ENCODE measurements at places on chromosomes 12 and 14. TPM values are rescaled to one million over a fixed set of nuclear protein-coding genes. Genes with fewer than 3 reads are reported as not detected.

ZC2HC1C gene
- 1.3 TPM for total RNA-seq

AKAP5 gene
- 2.8 TPM for total RNA-seq

GRIP1 gene
- total RNA-seq: 22.5 TPM

SERPINA3 gene
- total RNA-seq: 3.5 TPM

- H3K36me3 ChIP-seq: no peaks in the 10 kb centered on the region
- DNase-seq: no peak
- H3K27ac ChIP-seq: no peak overlapping the region
- peaks cover 5% of the 10 kb centered on the region for H3K4me1 ChIP-seq
- H3K27me3 ChIP-seq: no peaks in the 10 kb centered on the region
- no peak overlapping the region for H3K4me3 ChIP-seq
Measured at GRCh38 chr14:74641601-74642391, 29.8 kb upstream of the LTBP2 start.

- H3K36me3 ChIP-seq: no peaks in the 10 kb centered on the region
- H3K27ac ChIP-seq: no peak overlapping the region
- DNase-seq: peak; percentile 72
- no peaks in the 10 kb centered on the region for H3K4me1 ChIP-seq
- no peak overlapping the region for H3K4me3 ChIP-seq
Measured at GRCh38 chr12:74111688-74112360, 425.8 kb upstream of the ATXN7L3B start.

- H3K4me1 ChIP-seq: no peaks in the 10 kb centered on the region
- no peak for DNase-seq
- H3K27me3 ChIP-seq: no peaks in the 10 kb centered on the region
- no peak overlapping the region for H3K27ac ChIP-seq
- H3K36me3 ChIP-seq: peaks cover 5% of the 10 kb centered on the region
- no peak overlapping the region for H3K4me3 ChIP-seq
Measured at GRCh38 chr12:103647267-103647666, 60.2 kb downstream of the STAB2 start.

DNA sequence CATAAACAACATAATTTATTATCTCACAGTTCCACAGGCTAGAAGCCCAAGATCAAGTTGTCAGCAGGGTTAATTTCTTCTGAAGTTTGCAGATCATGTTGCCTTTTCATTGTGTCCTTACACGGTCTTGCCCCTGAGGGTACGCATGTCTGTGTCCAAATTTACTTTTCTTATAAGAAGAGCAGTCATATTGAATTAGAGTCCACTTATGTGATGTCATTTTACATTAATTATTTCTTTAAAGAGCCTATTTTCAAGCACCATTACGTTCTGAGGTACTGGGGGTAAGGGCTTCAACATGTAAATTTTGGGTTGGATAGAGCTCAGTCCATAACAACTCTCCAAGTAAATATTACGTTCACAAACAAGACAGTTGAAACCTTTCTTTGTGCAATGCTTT is 236.6 kb upstream of the OR4E1 start:
- H3K27ac ChIP-seq: no peak overlapping the region
- peaks cover 4% of the 10 kb centered on the region for H3K27me3 ChIP-seq
- DNase-seq: no peak
- no peak overlapping the region for H3K4me3 ChIP-seq

- no peak for DNase-seq
Measured at GRCh38 chr14:52801014-52801712, 9.8 kb upstream of the GNPNAT1 start.

DNA sequence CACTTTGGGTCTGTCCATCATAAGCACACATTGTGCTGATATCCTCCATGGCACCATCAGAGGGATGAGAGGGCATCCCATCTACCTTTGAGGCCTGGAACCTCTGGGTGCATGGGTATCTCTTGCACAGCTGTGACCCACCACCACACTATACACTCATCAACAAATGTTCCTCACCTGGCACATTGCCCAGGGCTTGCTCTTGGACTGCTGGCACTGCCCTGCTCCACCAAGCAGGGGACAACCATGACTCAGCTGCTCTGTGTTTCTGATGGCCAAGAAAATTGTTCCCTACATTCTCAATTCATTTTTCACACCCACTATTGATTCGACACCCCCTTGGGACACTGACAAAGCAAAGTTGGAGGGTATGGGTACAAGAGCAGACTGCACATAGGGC is 155.5 kb downstream of the PTPRO start:
- no peak overlapping the region for H3K4me3 ChIP-seq
- H3K36me3 ChIP-seq: no peaks in the 10 kb centered on the region
- H3K27me3 ChIP-seq: no peaks in the 10 kb centered on the region
- H3K4me1 ChIP-seq: 0 out of 2 replicates have a peak, but pooled peaks cover 4% of the 10 kb centered on the region

- no peaks in the 10 kb centered on the region for H3K27me3 ChIP-seq
- no peak overlapping the region for H3K27ac ChIP-seq
- H3K4me1 ChIP-seq: peaks cover 29% of the 10 kb centered on the region
- H3K4me3 ChIP-seq: no peak overlapping the region
- H3K36me3 ChIP-seq: no peaks in the 10 kb centered on the region
- DNase-seq: no peak
Measured at GRCh38 chr12:32493282-32493681, 93.9 kb downstream of the FGD4 start.

FAR2 gene
- total RNA-seq: 27.2 TPM

DNA sequence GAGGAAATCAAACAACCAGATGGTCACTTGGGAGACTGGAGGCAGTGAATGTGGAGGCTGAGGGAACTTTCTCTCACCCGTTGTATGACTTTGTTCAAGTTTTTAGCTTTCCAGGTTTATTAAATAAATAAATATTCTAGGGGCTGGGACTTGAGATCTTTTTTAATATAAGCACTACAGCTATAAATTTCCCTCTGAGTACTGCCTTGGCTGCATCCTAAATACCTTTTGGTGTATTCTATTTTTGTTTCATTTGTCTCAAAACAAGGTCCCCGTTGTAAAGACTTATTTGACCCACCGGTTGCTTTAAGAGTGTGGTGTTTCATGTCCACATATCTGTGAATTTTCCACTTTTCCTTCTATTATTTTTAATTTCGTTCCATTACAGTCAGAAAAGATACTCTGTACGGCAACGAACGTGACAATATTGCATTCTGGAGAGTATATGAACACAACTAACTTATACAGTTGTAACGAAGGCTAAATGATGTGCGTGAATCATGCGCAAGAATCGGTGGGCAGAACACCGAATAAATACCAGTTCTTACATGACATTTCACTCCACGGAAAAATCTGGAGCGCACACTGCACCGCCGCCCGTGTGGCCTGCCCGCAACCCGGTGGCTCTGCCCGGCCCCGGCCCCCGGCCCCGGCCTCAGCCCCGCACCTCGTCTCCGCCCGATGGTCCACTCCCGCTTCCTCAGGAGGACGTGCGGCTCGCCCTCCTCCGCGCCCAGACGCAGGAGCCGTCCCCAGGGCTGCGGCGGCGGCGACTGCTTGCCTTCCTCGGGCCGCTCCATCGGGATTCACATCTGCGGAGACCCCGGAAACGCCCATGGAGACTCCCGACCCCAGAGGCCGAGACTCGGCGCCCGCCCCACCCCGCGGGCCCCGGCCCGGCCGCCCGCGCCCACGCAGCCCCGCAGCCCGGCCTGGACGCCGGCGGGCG is 602 bp downstream of the CHFR start:
- H3K27ac ChIP-seq: peak overlapping the region; percentile 72
- H3K4me1 ChIP-seq: peaks cover 36% of the 10 kb centered on the region
- peak overlapping the region; percentile 75 for H3K4me3 ChIP-seq
- peaks cover 31% of the 10 kb centered on the region for H3K36me3 ChIP-seq

CMKLR1 gene
- 1.4 TPM for total RNA-seq

INHBE gene
- 5.0 TPM for total RNA-seq

TMEM30B gene
- total RNA-seq: 17.8 TPM

- H3K36me3 ChIP-seq: no peaks in the 10 kb centered on the region
- H3K4me1 ChIP-seq: peaks cover 33% of the 10 kb centered on the region
- peak overlapping the region; percentile 12 for H3K27ac ChIP-seq
Measured at GRCh38 chr14:102779574-102780315, 2.5 kb downstream of the TRAF3 start.

- no peak for DNase-seq
- peaks cover 4% of the 10 kb centered on the region for H3K4me1 ChIP-seq
- no peak overlapping the region for H3K27ac ChIP-seq
- no peak overlapping the region for H3K4me3 ChIP-seq
Measured at GRCh38 chr12:19608039-19608438, 168.7 kb downstream of the AEBP2 start.

VASH1 gene
- total RNA-seq: 10.9 TPM

All from WTC11 (cell line).